ENCODE measurements at places on chromosomes 7 and 10.

DNA sequence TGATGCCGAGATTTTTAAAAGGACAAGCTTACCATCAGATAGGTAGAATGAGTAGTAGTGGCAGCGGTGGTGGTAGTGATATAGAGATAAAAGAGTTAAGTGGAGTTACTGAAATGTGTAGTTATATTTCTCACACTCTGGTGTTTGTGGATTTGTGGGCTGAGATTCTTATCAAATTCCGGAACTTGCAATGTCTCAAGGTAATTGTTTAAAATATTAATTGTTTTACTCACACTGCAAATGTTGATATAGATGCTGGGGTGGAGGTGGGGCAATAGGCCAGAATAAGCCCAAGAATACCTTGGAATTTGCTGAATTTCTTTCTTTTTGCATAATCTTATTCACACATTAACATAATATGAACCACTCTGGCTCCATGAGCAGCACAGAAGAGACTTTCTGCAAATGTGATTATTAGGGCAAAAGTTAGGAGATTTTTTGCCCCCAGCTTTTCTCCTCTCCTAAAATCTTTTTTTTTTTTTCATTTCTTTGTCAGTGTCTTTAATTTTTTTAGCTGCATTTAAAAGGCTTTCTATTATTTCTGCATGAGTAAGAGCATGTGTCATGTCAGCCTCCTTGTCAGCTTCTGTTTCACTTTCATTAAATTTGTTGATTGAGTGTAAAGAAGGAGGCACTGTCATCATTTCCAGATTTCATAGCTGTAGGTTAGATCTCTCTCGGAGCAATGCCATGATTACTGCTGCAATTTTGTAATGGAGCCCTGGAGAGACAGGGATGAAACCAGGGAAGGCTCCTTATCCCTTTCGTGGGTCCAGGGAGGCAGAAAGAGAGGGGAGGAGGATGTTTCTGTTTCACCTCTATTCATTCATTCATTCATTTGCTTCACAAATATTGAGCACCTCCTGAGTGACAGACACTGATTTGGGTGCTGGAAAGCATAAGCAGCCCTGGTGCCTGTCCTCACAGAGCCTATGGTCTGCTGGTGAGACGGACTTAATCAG lies 13.1 kb upstream of the SGMS1 start:
- DNase-seq, result peak; percentile 35

GRCh38 chr7:157377436-157378124 lies 40.8 kb downstream of the DNAJB6 start:
- no peak for DNase-seq

DNA sequence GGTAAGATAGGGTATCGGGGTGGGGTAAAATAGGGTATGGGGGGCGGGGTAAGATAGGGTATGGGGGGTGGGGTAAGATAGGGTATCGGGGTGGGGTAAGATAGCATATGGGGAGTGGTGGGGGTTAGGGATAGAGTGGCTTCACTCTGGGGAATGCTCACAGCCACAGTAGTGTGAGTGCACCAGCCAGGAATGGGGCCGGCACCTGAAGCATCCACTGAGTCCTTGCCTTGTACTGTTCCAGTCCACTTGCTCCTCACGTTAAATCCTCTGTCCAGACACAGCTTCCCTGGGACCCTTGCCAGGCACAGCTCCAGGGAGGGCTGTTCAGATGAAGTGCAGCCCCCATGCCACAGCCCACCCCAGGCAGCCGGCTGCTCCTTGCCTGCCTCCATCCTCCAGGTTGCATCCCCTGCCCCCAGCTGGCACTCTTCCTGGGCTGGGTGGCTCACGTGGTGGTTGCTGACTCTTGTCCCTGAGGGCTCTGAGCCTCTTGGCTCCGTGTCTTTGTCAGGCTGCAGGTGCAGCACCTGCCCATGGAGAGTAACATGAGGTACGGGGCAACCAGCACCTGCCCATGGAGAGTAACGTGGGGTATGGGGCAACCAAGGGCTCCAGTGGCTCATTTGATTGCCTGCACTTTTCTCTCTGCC lies 268.4 kb downstream of the TCERG1L start:
- DNase-seq, result no peak

GRCh38 chr7:150406567-150407421 lies 27.7 kb downstream of the ZNF775 start:
- DNase-seq, result peak; percentile 43

DNA sequence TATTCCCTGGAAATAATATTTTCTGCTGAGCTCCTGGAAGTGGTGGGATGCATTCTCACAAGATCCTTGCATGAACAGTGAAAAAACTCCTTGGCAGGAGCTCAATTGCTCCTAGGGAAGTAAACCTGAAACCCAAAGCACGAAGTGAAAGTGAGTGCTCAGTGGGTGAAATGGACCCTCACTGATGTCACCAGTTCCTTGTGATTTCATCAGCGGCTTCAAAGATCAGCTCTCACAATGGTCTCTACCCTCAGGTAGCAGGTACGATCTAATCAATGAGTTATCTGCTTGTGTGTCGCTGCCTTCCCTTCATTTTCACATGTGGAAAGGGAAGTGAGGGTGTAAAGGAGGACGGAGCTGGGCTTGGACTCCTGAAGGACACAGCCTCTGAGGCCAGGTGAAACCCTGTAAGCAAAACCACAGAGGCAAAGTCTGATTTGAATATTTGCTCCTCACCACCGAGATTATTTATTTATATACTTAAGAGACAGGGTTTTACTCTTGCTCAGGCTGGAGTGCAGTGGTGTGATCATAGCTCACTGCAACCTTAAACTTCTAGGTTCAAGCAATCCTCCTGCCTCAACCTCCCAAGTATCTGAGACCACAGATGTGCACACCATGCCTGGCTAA lies 255.4 kb upstream of the LYZL1 start:
- DNase-seq, result no peak

DNA sequence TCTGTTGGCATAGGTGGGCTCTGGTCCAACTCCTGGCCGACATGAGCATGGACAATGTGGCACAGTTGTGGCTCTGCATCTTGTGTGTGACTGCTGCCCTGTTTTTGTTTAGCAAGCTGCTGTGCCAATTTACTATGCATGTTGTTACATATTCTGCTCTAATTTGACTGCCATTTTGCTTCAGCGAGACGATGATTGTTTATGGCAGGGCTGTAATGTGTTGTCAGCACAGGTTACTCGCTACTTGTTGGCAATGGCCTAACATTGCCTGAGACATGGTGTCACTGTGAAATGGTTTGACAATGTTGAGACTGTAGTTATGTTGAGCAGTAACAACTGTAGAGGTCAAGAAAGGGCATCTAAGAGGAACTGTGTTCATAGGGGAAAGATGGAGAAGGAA lies 659.6 kb downstream of the AUTS2 start:
- no peak for DNase-seq

- DNase-seq, result no peak
These were observed 9.1 kb upstream of the SLC29A3 start for GRCh38 chr10:71309919-71310318.

DNA sequence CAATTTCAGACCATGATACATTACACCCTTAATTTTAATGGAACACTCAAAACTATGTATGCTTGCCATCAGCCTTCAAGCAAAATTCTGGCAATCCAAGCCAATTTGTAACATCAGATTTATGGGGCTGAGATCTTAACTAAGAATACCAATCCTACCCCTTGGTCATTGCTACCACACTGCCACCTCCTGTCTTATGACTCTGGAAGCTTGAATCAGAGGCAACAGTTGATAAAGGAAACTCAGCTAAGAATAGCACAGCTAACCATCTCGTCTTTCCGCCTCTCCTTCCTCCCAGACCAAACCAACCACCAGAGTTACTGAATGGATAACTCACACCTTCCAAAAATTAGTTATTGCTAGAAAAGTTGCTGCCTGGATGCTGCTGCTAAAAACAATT lies 7.4 kb downstream of the IGF2BP3 start:
- no peak for DNase-seq

DNA sequence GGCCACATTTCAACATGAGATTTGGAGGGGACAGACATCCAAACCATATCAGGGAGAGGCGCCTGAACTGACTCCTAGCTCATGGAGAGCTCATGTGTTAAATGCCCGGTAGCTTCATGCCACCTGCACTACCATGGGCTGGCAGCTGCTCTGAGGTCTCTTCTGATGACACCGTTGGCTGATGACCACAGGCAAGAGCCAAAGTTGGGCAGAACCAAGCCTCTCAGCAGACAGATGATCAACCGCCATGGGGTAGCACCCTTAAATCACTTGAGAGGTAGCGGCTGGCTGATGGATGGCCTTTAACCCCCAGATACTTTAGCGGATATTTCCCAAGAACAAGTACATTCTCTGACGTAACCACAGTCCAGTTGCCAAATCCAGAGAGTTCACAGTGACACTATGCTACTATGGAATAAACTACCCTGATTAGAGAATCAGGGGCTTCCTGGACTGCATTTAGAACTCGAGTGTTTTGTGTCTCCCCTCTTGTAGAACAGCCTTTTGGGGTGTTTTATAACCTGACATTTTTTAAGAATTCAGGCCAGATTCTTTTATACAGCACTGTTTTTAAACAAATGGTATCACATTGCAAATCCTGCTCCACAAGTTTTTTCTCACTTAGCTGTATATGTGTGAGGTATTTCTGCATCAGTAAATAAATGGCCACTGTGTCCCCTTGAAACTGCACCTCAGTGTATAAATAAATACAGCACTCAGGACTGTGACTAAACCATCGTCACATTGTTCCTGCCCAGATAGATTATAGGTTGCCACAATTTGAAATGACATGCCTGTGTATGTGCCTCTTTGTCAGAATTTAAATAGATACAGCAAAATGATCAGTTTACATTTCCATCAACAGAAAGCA lies 30.8 kb upstream of the DRGX start:
- DNase-seq, result no peak

DNA sequence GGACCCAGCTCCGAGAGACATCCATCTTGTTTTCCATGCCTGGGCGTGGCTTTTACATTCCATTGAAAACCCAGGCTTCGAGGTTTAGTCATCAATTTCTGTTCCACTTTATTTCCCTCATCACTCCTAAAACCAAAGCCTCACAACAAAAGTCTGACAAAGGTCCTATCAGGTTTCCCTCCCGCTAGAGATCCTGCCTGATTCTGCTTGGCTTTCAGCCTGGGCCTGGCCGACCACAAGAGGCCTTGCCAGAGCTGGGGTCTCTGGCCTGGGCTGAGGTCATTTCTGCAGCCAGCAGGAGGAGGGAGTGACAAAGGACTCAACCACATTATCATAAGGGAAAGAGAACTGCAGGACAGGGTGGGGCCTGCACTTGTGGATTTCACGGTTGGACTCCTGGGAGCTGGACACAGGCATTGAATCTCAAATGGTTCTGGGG lies 167.0 kb downstream of the FANK1 start:
- no peak for DNase-seq

DNA sequence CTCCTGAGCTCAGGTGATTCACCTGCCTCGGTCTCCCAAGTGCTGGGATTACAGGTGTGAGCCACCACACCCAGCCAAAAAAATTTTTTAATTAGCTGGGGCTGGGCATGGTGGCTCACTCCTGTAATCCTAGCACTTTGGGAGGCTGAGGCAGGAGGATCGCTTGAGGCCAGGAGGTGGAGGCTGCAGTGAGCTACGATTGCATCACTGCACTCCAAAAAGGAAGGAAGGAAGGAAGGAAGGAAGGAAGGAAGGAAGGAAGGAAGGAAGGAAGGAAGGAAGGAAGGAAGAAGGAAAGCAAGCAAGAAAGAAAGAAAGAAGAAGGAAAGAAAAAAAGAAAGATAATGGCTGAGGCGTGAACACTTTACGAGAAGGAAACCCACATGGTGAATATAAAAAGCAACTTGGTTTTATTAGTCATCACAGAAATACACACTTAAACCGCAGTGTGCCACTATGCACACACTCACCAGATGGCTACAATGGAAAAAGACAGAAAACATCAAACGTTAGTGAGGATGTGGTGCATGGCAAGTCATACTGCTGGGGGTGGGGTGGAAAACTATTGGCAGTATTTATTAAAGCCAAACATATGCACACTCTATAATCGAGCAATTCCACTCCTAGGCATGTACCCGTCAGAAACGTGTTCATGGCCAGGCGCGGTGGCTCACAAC lies 4.4 kb upstream of the CCL26 start:
- DNase-seq, result peak; percentile 50

GRCh38 chr7:101725921-101726320 lies 91.5 kb upstream of the CUX1 start:
- no peak for DNase-seq

DNA sequence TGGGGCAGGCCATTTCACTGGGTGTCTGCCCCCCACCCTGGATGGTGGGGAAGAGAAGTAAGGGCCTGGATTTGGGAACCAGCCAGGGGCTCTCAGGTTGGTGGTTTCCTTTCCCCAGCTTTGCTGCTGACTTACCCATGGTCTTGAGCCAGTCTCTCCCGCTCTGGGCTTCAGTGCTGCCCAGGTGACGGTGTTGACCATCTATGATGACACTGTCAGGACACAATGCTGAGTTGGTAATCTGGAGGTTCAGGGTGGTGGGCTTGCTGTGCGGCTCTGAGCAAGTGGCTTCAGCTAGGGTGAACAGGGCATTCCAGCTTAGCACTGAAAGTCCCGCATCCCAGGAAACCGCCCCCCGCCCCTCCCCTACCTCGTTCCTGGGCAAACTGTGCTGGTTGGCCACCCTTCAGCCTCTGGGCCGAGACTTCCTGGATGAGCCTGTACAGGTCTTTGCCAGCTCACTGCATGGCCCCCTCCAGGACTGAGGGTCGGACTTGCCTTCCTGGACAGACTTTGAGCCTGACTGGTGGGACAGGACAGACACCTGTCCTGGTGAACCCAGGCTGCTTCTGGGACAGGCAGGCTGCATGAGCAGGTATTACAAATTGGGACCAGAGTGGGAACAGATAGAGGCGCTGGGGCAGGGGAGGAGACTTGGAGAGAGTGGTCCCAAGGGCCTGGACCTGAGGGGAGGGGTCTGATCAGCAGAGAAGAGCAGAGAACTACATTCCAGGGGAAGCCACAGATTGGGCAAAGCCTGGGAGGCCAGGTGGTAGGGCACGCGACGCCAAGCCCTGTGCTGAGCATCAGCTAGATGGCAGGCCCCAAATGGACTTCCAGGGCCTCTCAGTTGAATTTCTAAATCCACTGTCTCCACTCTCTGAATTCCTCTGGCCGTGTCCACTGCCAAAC lies 19.9 kb upstream of the ZMIZ1 start:
- no peak for DNase-seq

DNA sequence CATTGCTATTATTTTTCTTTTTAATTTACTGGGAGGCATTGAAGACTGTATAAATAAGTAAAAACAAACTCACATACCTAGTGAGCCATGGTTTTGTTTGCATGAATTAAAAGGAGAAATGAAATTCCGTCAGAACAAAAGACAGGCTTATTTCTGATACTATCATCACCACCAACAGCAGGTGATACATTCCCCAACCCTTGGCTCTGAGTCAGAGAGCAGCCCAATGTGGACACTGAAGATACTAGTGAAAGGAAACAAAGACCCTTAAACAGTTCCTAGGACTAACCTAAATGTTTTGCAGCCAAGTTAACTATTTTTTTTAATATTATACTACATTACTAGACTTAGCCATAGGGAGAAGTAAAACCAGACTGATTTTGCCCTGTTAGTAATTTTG lies 31.6 kb downstream of the CHRM2 start:
- DNase-seq, result no peak

DNA sequence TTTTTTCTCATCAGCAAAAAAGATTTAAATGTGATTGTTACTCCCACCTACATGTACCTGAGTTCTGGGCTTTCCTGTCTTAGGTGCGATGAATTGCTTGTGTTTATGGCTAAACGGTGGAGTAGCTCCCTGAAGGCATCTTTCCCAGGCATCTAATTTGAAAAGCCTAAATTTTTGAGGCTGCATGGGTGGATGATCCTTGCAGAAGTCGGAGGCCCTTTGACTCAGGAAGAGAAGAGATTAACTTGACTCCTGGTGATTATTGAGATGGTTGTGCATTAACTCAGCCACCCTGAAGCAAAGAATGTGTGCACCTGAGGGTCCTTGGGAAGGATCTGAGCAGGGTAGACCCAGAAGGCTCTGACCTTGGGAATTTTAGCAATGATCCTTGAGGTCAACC lies 155.6 kb upstream of the SEMA3C start:
- no peak for DNase-seq

- no peak for DNase-seq
These were observed 3.9 kb downstream of the MTERF1 start for GRCh38 chr7:91876391-91877133.
